ENCODE measurements at places on chromosomes 13 and 19.

DNA sequence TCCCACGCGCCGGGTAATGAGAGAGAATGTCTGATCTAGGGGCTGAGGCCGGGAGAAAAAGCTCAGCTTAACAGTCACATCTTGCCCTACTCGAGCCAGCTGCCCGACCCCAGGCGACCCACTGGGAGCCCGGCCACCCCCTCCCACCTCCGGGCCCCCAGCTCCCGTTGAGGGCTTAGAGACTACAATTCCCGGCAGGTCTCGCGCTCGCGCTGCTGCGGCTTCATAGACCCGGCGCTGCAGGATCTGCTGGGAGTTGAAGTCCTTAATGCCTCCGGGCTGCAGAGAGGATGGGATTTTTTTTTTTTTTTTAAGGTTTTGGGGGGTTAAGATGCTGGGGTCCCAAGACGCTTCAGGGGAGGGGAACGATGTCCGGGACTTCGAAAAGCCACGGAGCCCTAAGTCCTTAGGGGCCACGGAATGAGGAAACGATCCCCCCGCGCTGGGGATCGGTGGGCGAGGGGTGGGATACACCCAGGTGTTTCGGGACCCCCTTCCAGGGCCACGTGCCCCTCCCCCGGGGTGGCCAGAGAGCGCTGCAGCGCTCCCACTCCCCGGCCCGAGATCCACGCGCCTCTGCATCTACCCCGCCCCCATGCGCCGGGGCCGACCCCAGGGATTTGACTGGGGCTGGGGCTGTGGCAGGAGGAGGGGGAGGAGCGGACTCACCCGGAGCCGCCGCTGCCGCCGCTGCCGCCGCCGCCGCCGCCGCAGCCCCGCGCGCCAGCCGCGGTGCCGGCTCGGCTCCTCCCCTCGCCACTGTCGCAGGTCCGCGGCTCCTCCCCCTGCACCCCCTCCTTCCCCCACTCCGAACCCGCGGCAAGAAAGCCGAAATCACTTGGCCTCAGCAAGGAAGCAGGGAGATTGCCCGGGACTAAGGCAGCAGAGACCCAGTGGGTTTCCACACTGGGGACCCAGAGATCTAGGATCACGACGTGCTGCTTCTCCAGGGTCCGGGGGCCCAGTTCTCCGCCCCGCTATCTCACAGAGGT is at the start of gene SYT3:
Gene SYT3, minus strand, starts transcription at position 761 of the 992 bp plus-strand sequence. CDS start 2,470 bp downstream, outside the sequence.
- no peak for DNase-seq

DNA sequence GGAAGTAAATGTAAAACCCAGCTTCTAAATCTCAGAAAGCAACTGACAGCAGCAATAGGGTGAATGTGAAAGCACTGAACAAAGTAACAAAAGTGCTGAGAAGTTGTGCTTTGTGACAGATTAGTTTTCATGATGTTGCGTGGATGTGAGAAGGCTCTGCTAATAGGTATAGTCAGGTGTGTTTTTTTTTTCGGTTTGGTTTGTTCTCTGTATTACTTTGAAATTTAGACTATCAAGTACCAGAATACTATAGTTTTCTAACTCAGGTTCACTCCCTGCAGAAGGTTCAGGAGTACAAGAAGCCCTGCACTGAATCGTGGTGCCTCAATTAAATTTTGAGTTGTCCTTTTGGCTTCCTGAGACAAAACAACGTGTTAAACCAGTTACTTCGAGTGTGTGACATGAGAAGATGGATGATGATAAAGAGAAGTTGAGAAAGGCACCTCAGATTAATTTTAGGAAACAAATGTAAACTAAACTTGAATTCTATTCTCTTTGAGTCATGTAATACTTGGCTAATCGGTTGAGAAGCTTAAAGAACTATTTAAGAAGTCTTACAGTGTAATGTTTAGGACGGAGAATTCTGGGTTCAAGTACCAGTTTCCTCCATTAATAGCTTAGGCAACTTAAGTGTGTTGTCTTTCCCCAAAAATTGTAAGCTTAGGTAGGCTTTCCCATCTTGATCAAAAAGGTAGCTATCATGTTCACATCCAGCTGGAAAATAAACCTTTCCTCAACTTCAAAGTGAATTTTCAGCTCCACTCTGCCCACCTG is 10.3 kb downstream of the MIR17HG start:
- no peak for DNase-seq

DNA sequence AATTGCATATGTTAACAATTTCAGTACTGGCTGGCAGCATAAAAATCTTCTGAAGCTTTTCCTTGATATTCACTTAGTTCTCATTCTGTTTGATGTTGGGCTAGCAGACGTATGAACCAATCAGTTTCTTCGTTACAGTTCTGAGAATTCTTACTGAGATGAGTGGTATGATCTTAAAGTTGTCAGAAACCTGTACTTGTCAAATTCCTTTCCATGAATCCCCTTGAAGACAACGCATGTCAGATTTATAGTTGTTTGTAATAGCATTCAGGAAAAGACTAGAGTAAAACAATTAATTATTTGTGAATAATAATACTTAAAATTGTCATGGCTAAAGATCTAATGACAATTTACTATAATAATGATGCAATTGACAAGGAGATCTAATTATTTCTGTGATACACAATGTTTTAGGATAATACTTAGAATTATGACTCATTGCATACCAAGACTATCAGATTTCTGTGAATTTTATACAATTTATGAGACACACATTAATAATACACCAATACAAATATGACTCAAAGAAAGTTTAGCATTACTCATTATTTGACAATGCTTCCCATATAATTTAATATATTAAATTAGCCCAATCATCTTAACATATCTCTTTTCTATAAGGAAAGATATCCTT is 447.2 kb downstream of the RFC3 start:
- DNase-seq, result no peak

DNA sequence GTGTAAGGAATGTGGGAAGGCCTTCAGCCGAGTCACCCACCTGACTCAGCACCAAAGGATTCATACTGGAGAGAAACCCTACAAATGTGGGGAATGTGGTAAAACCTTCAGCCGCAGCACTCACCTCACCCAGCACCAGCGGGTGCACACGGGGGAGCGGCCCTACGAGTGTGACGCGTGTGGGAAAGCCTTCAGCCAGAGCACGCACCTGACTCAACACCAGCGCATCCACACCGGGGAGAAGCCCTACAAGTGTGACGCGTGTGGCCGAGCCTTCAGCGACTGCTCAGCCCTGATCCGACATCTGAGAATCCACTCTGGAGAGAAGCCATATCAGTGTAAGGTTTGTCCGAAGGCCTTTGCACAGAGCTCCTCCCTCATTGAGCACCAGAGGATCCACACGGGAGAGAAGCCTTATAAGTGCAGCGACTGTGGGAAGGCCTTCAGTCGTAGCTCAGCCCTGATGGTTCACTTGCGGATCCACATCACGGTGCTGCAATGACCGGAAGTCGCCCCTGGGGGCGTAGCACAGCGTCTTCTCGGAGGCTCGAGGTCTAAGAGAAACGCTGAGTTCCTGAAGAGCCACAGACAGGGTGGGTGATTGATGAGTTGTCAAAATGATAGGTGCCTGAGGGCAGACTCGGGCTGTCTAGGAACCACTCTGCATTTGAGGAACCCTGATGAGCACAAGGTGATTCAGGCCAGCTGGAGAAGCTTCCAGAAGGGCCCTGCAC is 12.2 kb downstream of the ZSCAN22 start:
- no peak for DNase-seq

- DNase-seq, result no peak
Observed at GRCh38 chr13:107459430-107459829, 755.9 kb downstream of the LIG4 start.

DNA sequence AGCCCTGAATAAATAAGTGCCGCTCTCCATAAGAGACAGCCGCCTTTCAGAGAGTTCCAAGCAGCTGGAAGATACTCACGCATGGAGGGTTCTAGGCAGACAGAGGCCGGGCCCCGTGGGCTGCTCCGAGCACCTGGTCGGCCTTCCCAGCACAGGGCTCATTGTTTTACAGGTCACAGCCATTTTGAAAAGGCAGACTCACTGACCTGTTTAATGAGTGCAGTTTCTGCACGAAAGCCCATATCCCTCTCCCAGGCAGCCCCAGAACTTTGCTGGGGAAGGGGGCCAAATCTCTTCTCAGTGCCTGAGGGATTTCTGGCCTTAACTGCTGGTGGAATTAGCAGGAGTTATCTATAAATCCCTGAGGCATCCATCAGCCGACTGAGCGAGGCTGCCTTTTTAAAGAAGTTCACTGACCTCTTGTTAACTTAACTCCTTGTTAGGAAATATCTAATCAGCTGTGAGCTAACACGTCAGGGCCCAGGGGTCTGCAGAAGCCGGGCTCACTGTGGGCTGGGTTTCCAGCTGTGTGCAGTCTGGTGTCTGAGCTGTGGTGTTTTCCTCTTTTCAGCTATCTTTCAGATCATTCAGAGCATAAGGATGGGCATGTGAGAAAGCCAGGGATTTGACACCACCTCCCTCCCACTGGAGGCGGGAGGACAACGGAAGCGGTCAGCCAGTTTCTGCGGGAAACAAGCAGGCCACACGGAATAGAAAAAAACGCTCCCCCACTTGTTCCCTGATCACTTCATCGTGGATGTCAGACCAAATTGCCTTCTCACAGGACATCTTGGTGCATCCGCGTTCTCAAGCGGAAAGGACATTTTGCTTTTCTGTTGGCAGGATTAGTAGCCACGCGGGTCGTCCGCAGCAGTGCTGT is 23.3 kb downstream of the SERP2 start:
- DNase-seq, result no peak

- no peak for DNase-seq
Observed at GRCh38 chr13:112747256-112747655, 57.4 kb downstream of the ATP11A start.

- no peak for DNase-seq
Observed at GRCh38 chr13:113948034-113948742, 25.7 kb downstream of the C13orf46 start.

DNA sequence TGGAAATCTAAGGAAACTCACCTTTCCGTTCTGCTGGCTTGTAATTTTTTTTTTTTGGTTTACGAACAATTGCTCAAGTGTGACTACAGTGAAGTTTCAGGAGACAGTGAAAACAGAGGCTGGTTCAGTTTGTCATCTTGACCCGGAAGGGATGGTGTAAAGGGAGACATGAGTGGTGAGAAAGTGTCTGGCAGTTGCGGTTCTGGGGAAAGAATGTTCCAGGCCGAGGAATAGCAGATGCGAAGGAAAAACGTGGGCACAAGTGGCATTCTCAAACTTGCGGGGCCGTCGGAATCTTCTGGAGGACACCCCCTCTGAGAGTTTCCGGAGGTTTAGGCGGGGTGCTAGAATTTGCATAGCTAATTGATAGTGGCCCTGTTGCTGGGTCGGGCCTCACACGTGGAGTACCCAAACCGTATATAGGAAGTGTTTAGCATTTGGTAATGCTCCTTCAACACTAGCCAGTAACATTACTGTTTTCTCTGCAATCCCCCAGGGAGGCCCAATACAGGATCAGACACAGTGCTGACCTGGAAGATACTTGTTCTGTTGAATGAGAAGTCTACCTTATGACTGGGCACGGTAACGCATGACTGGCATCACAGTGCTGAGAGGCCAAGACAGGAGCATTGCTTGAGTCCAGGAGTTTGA is 2.8 kb upstream of the TNFSF9 start:
- no peak for DNase-seq

GRCh38 chr19:14979476-14980255 is at the start of gene SLC1A6:
TSS of gene SLC1A6 (minus strand) at chr19:14979864. CDS start at chr19:14972910, 6,954 bp downstream.
- no peak for DNase-seq

DNA sequence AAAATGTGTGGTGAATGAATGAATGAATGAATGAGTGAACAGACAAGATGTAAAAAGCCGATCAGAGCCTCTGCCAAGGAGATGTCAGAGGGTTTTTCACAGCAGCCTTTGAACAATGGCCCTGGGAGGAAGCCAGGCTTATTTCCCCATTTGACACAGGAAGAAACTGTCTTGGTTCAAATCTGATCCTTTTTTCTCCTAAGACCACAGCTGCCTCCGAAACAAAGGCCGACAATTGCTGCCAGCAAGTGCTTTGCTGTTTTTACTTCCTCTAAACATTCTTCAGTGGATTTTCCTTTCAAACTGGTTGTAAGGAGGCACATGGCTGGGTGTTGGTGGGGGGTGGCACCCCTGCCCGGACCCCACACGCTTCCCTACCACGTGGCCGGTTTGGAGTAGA is 44.2 kb upstream of the HOMER3 start:
- no peak for DNase-seq

DNA sequence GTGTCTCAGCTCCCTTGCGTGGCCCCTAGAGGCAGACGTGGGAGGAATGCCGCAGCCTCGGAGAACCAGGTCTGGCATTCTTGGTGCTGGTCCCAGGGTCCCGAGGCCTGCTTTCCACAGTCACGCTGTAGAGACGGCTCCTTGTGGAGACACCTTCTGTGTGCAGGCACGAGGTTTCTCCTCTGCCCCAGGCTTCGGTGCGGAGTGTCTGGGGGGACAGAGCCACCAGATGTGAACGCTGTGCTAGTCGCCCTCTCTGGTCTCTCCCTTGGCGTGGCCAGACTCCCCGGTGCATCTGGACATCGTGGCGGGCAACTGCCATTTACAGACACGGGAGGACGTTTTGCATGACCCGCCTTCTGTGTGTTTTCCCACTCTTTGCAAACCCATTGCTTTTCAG is 7.5 kb upstream of the TMEM255B start:
- no peak for DNase-seq

DNA sequence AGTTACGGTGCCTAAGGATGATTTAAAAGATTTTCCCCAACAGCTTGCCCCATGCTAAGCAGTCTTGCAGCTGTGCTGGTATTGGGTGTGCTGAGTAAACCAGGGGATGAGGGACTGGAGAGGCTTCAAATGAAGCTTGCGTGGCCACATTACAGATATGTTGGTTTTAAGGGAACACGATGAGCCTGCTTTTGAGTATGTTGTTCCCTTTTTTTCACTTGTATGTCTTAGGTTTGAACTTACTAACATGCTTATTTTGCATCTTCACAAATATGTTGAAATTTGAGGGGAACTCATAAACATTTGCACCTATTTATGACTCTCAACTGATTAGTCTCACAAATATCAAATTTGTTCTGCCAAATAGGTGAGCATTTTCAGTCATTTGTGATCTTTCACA is 2.0 kb upstream of the IL17D start:
- no peak for DNase-seq

- DNase-seq, result no peak
Observed at GRCh38 chr19:43809762-43810696, 7.8 kb upstream of the LYPD5 start.

DNA sequence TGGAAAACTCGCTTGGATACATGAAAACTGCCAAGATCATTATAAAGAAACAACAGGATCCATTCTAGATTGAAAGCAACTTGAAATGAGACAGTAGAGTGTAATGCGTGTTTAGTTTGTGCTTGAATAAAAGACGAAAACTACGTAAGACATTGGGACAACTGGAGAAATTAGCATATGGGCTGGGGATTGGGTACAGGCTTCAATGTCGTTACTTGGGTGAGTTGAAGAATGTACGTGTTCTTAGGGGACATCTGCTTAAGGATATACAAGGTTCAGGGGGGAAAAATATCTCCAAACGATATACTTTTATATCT is 471 bp upstream of the ERVK3-1 start:
- DNase-seq, result no peak

DNA sequence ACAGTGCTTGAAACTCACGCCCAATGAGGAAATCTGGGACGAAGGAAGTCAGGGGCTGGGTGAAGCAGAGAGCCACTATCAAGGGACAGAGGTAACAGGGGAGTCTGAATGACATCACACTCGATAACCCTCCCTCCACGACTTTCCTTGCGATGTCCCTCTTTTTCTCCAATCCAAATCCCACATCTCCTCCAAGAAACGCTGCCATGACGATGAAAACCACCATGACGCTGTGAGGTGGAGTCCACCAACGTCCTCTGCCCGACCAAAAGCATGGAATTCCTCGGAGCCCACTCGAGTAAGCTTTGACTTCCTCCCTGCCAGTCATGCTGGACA is 967 bp downstream of the REXO1 start:
- no peak for DNase-seq

Measured in stimulated activated CD8-positive, alpha-beta memory T cell treated with anti-CD3 and anti-CD28 coated beads, Interleukin-15, amount 100 ng/mL, for 4 hours (primary cell).